ENCODE measurements at places on chromosomes 7 and 10.
A peak's percentile ranks its signal among the peaks of the same experiment; 100 is the strongest.

GRCh38 chr10:130740166-130740565, 571.4 kb downstream of the TCERG1L start:
- DNase-seq = no peak

GRCh38 chr7:142908921-142909890, 23.7 kb upstream of the TRPV6 start:
- DNase-seq = peak; percentile 67

DNA sequence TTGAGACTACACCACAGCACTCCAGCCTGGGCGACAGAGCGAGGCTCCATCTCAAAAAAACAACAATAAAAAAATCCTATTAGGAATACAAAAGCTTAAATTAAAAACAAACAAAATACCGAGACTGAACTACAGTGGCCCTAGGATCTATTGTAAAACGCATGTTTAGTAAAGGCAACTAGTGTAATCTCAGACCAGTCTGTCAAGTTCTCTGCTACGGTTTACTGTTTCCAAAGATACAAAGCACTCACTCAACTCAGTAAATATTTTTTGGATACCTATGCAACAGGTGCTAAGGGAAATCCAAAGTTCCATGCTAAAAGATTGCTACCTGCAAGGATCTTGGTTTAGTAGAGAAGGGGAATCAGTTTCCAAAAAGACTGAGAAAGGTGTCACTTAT, 3.4 kb upstream of the MIOS start:
- no peak for DNase-seq

- no peak for DNase-seq
Observed at GRCh38 chr7:146136357-146136875, 19.8 kb downstream of the CNTNAP2 start.

GRCh38 chr10:71756311-71757191, 16.8 kb downstream of the VSIR start:
- no peak for DNase-seq

- no peak for DNase-seq
Observed at GRCh38 chr10:34236931-34237330, 578.2 kb downstream of the PARD3 start.

DNA sequence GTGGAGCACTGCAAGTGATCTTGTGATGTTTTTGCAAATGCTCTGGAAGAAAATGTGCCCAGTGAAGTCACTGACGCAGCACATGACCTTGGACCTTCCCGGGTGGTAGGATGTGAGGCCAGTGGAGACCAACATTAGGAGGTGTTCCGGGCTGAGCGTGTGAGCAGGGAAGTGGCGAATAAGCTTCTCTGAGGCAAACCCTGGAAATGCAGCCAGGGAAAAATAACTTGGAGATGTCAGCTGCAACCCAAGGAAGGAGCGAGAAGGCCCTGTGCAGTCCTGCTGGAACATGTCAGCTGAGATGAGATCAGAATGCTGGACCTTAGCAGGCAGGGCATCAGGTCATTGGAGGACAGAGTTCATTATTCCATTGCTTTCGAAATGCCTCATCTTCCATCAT, 18.6 kb upstream of the SDK1 start:
- DNase-seq = peak; percentile 71

DNA sequence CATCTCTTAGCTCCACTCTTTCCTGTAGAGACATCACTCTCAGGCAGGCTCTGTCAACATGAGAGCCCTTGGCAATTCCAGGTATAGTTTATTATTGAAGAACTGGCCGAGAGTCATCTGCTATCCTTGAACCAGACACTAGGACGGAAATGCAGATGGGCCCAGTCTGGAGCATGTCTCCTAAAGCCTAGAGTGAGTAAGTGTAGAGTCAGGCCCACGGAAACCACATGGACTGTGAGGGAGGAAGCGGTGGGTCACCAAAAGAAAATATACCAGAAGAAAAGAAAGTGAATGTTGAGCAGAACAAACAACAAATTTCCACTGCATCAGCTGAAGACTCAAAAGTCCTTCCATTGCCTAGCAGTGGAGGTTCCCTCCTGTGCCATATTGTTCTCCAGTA, 15.7 kb upstream of the RELN start:
- no peak for DNase-seq

DNA sequence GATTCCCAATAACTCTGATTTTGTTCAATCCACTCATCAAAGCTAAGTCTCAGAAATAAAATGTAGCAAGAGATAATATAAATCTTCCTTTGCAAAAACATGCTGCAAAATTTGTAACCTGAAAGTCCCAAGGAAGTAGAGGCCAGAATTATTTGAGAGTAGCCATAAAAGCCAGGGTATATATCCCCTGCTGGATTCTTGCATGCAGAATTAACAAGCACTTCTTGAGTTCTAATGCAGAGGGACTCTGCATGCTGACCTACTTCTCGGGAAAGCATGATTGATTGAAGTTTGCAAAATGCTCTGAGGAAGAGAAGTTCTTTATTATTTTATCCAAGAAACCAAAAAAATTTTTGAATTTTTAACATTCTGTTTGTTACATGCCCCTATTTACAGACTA, 121.6 kb downstream of the THSD7A start:
- no peak for DNase-seq

GRCh38 chr10:61592581-61592980, 70.1 kb upstream of the CABCOCO1 start:
- peak; percentile 36 for DNase-seq

DNA sequence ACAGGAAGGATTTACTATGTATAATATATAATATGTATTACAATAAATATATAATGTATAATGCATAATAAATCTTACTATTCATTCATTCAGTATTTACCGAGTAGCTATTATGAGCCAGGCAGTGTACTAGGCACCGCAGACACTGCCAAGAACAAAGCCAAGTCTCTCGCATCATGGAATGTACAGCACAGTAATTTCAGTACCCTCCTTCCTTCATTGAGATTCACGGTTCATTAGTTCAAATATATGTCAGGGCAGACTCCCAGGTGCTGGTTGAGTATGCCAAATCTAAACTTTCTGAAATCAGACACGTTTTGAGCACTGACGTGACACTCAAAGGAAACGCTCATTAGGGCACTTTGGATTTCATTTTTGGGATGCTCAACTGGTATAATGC, 9.1 kb downstream of the USP6NL start:
- no peak for DNase-seq

GRCh38 chr7:139959285-139959628, 103.5 kb downstream of the PARP12 start:
- DNase-seq = no peak

DNA sequence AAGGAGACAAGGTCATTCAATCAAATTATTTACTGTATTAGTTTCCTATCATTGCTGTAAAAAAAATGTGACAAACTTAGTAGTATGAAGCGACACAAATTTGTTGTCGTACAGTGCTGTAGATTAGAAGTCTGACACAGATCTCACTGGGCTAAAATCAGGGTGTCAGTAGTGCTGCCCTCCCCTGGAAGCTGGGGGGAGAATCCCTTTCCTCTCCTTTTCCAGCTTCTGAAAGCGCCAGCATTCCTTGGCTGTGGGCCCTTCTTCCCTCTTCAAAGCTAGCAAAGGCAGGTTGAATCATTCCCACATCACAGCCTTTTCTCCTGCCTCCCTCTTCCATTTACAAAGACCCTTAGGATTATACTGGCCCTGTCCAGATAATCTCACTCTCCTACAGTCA, 28.0 kb downstream of the VPS41 start:
- DNase-seq = no peak

DNA sequence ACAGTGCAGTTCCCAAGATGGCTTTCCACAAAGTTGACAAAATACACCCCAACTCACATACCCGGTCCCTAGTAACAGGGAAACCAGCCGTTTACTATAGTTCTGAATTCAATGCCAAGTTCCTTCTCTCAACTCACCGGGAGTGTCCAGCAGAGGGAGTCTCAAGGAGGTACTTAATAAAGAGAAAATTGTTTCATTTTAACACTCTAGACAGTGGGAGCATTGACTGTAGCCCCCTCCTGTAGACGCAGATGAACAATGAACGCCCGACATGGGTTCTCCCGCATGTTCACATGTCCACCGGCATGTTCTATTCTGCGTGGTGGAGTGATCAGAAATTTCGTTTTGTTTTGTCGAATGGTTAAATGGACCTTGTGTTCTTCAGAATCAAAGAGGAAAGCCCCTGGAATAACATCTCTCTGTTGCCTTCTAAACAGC, 1.9 kb downstream of the HIPK2 start:
- DNase-seq = peak; percentile 73

DNA sequence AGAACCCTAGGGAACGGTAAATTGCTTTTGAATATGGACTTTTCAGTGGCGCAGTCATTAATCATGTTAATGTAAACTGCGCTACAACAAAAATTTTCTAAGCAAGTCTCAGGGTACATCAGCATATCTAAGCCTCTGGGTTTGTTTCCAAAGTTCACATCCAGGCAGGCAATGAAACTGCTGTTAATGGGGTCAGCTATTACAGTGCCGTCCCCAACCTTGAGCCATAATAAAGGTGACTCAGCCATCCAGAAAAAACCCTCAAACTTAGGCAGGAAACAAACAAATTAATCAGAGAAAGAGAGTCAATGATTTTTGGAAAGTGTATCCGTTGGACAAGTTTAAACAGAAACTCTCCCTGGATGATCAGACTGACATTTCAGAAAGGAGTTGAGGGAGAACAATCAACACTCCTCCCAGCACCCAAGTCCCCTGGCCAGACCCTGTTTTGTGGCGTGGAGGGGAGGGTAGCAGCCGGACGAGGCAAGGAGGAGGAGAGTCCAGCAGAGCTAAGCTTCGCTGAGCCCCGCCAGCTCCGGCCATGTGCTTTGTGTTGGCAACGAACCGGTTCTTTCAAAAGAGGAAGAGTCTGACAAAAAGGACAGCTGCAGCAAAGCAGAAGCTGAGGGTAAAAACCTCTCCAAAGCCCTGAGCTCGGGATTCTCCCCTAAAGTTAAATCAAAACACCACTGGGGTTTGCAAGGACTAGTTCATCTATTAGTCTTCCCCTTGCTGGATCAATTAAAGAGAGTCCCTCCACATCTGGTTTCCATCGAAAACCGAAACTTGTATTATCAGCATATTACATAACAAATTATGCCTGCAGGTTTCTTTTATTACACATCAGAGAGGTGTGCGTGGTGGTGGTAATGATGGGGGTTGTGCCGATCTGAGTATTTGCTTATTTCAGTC, 3.6 kb downstream of the FAM53B start:
- DNase-seq = peak; percentile 95

DNA sequence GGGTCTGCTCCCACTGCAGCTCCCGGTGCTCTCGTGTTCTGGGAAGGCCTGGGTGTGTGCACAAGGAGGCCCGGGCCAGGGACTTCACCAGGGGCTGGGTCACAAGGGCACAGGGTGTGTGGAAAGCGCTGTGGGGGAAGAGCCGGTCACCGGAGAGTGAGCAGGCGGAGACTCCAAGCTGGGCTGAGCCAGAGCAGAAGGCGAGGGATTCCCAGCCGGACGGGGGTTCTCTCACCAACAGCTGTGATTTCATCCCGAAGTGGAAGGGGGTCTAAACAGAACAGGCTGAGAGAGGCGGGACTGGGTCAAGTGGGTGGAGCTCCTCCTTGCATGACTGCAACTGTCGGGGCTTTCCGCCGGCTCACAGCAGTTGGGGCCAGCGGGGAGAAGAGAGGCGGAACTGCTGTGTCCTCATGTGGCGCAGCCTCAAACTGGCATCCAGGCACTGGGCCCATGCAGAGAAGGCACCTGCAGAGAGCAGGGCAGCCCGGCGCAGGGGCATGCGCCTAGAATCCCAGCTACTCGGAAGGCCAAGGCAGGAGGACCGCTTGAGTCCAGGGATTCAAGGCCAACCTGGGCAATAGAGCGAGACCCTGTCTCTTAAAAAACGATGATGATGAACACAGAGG, 7.6 kb upstream of the ORAI2 start:
- no peak for DNase-seq

DNA sequence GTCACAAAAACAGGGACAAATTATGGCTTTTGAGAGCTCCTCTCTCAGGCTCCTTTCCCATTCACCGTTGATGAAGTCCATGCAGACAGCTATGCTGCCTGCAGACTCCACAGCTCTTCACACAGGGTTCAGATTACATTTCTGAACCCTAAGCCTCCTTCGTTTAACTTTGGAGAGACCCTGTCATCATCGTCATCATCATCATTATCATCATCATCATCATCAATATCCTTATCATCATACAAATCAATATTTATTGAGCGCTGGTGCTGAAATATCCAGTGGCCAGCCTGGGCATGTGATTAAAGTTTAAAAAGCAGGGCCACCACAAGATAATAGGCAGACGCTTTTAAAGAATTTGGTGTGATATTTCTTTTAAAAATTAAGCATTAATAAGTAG, 66.6 kb downstream of the FRMPD2 start:
- DNase-seq = no peak

GRCh38 chr7:159209429-159209828, 64.8 kb upstream of the VIPR2 start:
- DNase-seq = no peak

GRCh38 chr7:121178452-121178851, 150.3 kb upstream of the WNT16 start:
- no peak for DNase-seq

- peak; percentile 83 for DNase-seq
Observed at GRCh38 chr7:16926861-16927260, 45.1 kb upstream of the AGR3 start.

DNA sequence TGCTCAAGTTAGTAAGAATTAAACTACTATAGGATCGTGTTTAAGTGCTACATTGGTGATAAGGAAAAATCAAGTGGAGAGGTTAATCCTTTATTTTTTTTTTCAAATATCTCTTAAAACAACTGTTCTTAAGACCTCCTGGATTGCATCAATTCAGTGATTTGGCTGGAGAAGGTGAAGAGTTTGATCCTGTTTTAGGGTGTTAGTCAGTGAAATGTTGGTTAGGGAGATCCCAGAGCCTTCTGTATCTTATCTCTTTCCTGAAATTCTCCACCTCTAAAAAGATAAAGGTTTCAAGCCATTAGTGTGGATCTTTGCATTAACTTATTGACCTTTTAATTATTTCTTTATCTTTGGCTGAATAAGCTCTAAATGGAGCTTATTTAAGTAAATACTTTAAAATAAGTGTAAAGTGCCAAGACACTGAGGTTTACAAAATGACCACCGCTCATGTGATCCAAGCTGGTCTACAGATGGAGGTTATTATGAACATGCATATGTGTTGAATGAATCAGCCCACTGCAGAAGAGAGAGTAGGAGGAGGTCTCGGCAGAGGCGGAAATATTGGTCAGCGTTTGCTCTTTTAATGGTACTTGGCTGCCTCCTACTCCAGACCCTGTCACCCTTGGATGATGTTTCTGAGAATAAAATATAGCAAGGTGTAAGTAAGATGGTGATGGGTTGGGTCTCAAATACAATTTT, 51.8 kb upstream of the BMPER start:
- no peak for DNase-seq

GRCh38 chr7:107318523-107319160, 149.8 kb downstream of the HBP1 start:
- DNase-seq = peak; percentile 26

DNA sequence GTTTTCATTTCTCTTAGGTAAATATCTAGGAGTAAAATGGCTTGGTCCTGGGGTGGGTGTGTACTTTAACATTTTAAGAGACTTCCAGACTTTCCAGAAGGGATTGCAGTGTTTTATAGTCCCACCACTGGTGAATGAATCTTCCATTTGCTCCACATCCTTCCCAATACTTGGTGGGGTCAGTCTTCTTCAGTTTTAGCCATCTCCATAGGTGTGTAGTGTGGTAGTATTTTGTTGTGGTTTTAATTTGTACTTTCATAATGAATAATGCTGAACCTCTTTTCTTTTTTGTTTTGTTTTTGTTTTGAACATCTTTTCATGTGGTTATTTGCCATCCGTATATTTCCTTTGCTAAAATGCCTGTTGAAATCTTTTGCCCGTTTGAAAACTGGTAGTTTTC, 86.4 kb downstream of the ANKRD61 start:
- DNase-seq = no peak

- no peak for DNase-seq
Observed at GRCh38 chr10:12780634-12781601, 220.6 kb downstream of the CCDC3 start.

- no peak for DNase-seq
Observed at GRCh38 chr7:45184326-45185027, 26.9 kb downstream of the RAMP3 start.
